ENCODE measurements at places on chromosomes 4 and X.

GRCh38 chrX:154797006-154797405, 8.3 kb downstream of the MPP1 start:
- no peak for DNase-seq

- DNase-seq, result no peak
Measured at GRCh38 chr4:94298725-94299252, 43.8 kb downstream of the HPGDS start.

DNA sequence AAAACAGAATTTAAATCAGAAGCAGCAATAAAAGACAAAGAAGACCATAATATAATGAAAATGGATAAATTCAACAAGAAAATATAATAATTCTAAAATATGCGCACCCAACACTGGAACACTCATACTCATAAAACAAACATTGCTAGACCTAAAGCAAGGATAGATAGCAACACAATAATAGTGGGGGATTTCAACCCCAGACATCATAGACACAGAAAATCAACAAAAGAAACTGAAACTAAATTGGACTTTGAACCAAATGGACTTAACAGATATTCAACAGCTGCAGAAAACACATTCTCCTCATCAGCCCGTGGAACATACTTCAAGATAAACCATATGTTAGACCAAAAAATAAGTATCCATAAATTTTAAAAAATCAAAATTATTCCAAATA, 1552.6 kb downstream of the C4orf33 start:
- DNase-seq, result no peak

- DNase-seq, result no peak
Measured at GRCh38 chrX:100946299-100946927, 17.7 kb upstream of the XKRX start.

DNA sequence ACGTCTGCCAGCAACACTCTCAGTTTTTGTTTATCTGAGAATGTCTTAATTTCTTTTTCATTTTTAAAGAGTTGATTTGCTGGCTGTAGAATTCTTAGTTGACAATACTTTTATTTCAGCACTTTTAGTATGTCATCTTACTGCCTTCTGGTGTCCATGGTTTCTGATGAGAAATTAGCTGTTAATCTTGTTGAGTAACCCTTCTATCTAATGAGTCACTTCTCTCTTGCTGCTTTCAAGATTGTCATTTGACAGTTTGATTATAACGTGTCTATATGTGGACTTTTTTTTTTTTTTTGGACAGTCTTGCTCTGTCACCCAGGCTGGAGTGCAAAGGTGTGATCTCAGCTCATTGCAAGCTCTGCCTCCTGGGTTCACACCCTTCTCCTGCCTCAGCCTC, 24.0 kb upstream of the TMEM255A start:
- DNase-seq, result no peak

- no peak for DNase-seq
Measured at GRCh38 chr4:3331511-3332394, 38.9 kb downstream of the RGS12 start.

DNA sequence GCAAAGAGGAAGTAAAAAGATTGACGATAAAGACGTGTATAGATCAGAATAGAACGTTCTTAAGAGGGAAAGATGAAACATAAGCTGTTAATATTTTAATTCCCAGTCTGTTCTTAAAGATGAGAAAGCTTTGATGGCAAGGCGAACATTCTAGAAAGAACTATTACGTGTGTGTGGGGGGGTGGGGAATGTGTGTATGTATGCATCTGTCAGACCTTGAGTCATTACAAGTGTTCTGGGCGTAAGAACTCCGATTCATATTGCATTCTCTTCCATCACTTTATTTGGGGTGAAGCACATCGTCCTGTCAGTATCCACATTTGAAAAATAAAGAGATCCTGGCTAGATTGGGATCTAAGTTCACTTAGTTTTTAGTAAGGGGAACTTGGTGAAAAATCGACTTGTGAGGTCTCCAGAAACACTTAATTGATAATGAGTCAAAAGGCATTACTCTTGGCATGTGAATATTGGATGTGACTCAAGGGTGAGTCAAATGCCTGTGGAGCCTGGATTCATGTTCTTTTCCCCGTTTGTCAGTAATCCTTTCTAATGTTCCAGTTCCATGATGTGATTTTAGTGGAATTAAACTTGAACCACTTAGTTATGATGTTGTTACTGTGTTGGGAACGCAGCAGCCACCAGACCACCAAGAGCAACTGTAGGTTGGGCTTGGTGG, 3.1 kb downstream of the SMS start:
- DNase-seq, result no peak

GRCh38 chrX:8741981-8742380, 10.0 kb upstream of the ANOS1 start:
- DNase-seq, result no peak

- DNase-seq, result no peak
Measured at GRCh38 chr4:99438405-99438780, 3.3 kb upstream of the ADH7 start.

- no peak for DNase-seq
Measured at GRCh38 chrX:3697220-3697684, 16.2 kb downstream of the PRKX start.

DNA sequence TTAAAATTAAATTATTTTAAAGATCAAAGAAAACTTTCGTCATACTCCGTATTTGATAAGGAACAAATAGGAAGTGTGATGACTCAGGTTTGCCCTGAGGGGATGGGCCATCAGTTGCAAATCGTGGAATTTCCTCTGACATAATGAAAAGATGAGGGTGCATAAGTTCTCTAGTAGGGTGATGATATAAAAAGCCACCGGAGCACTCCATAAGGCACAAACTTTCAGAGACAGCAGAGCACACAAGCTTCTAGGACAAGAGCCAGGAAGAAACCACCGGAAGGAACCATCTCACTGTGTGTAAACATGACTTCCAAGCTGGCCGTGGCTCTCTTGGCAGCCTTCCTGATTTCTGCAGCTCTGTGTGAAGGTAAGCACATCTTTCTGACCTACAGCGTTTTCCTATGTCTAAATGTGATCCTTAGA, at the start of gene CXCL8:
Gene CXCL8 (plus strand): TSS at position 217 of the 426 bp plus-strand sequence. CDS start 90 bp downstream, at position 307.
- no peak for DNase-seq

GRCh38 chrX:152960115-152960514, 33.8 kb downstream of the PNMA5 start:
- no peak for DNase-seq

- no peak for DNase-seq
Measured at GRCh38 chr4:37675587-37676290, 10.4 kb downstream of the RELL1 start.

- DNase-seq, result no peak
Measured at GRCh38 chrX:148314876-148315275, 185.5 kb upstream of the AFF2 start.

GRCh38 chrX:101393530-101394305, 2.9 kb downstream of the RPL36A start:
- DNase-seq, result no peak

- peak; percentile 30 for DNase-seq
Measured at GRCh38 chrX:48468247-48468671, 1.8 kb downstream of the SLC38A5 start.

DNA sequence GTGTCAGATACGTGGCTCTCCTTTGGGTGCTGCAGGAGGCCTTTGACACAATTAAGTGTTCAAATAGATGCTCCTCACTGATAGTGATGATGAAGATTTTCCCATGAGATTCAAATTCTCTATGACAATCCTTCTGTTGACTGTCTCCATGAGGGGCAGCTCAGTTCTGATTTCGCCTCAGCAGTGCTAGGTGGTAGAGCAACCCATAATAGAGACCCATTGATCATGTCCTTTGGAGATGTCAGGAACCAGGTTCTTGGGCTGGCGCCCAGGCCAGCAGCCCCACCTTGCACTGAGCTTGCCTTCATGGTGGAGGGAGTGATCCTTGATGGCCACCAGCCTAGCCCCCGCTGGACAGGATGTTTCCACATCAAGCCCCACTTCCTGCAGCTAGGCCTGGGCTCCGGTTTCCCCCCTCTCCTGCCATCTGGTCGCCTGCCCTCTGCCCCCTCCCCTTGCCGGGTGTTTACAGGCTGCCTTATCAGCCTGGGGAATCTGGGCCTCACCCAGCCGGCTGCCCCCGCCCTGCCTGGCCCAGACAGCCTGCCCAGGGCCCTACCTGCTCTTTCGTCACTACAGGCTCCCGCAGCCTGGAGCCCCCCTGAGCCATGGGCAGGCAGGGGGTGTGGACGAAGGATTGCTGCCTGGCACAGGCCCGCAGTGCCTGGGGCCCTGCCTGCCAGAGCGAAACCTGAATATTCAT, 12.6 kb downstream of the ELF4 start:
- peak; percentile 70 for DNase-seq

- DNase-seq, result no peak
Measured at GRCh38 chr4:132923516-132923915, 225.6 kb upstream of the PCDH10 start.

- no peak for DNase-seq
Measured at GRCh38 chr4:77496457-77496856, 109.2 kb upstream of the CXCL13 start.

- no peak for DNase-seq
Measured at GRCh38 chr4:55397520-55398321, 2.0 kb downstream of the TMEM165 start.

DNA sequence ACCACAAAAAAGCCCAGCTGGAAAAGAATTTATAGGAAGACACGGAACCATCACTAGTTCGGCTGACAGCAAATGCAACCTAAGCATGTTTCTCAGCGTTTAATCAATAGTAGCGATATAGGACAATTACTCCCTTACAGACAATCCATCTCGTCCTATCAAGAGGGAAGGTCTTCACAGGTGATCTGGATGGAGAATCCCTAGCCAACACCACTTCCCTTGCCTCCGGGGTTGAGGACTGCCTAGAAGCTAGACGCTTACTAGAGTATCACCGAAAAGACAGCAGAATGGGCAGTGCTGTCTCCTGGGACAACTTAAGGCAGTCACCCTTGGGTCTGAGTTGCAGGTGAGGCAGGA, 32.1 kb upstream of the MAML3 start:
- no peak for DNase-seq

DNA sequence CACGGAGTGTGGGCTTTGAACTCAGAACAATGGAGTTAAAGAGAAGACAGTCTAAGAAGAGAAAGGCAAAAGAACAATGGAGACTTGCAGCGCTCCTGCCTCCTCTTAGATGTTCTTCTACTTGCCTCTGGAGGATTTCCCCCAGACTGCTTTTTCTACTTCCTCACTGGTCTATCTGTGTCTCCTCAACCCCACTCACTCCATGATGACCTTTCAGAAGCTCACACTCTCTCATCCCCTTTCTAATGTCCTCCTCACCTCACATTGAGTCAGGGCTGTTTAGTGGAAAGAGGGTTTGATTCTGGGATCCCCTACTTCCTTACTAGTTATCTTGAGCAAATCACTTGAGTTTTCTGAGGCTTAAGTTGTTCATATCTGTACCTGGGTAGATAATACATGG, 12.2 kb upstream of the HERC6 start:
- DNase-seq, result no peak

DNA sequence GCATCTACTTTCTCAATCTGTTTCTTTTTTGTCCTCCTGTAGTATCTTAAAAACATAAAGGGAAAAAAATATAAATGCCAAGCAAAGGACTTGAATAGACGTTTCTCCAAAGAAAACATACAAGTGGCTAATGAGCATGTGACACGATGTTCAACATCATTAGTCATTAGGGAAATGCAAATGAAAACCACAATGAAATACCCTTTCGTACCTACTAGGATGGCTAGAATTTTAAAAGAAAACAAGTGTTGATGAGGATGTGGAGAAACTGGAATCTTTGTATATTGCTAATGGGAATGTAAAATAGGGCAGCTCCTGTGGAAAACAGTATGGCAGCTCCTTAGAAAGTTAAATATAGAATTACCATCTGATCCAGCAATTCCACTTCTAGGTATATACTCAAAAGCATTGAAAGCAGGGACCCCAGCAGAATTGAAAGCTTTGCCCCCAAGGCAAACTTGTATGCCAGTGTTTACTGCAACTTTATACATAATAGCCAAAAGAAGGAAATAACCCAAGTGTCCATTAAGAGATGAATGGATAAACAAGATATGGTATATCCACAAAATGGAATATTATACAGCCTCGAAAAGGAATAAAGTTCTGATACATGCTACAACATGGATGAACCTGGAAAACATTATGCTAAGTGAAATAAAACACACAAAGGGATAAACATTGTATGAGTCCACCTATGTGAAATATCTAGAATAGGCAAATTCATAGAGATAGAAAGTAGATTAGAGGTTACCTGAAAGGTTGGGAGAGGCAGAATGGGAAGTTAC, 138.3 kb downstream of the SH3KBP1 start:
- DNase-seq, result no peak

- no peak for DNase-seq
Measured at GRCh38 chr4:10226756-10227155, 110.2 kb upstream of the WDR1 start.

GRCh38 chrX:1741816-1742394, 127.0 kb downstream of the ASMT start:
- no peak for DNase-seq

GRCh38 chr4:24400537-24400936, 183.8 kb downstream of the DHX15 start:
- DNase-seq, result no peak

- DNase-seq, result no peak
Measured at GRCh38 chrX:22323541-22323940, 50.8 kb downstream of the CBLL2 start.

- DNase-seq, result peak; percentile 55
Measured at GRCh38 chr4:22607382-22607781, 85.4 kb upstream of the GBA3 start.

GRCh38 chrX:136457303-136457917, 30.3 kb upstream of the BRS3 start:
- DNase-seq, result no peak

GRCh38 chr4:99179626-99180025, 35.5 kb upstream of the ADH4 start:
- DNase-seq, result no peak

GRCh38 chrX:38803588-38804431, 2.6 kb downstream of the MID1IP1 start:
- DNase-seq, result peak; percentile 83

DNA sequence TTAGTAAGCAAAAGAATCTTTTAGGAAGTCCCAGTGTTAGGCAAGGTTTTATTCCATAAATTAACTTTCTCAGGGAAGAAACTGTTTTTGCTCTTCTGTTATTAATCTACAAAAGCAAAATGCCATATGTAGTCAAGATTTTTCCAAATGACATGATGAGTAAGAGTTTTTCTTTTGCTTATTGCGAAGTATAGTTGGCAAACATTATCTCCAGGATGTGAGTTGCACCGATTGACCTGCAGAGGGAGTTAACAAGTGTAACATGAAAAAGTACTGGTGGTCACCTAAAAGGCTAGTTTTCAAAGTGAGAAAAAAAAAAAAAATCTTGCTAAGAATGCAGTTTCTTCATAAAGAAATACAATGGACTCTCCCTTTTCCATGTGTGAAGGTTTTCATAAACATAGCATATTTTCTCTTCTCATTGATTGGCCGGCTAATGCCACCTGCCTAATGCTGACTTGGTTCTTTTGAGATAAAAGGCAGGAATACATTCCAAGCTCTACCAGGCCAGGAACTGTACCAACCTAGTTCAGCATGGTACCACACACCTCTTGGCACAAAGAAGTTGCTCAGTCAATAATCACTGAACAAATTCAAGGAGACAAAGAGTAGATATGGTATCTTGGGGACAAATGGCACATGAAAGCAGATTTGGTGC, 100.2 kb downstream of the LNX1 start:
- peak; percentile 9 for DNase-seq

GRCh38 chr4:6854098-6854744, 55.4 kb upstream of the TBC1D14 start:
- no peak for DNase-seq

- DNase-seq, result peak; percentile 64
Measured at GRCh38 chr4:149999485-150000074, 78.7 kb upstream of the DCLK2 start.

- no peak for DNase-seq
Measured at GRCh38 chr4:155769090-155769489, 10.3 kb downstream of the GUCY1B1 start.

GRCh38 chrX:97629597-97629985, 745.9 kb downstream of the RPA4 start:
- DNase-seq, result no peak
